ENCODE measurements at places on chromosomes 4 and X.
A peak's percentile ranks its signal among the peaks of the same experiment; 100 is the strongest.

GRCh38 chr4:111961809-111962208 is 183.4 kb upstream of the FAM241A start:
- DNase-seq, result no peak

GRCh38 chrX:39242187-39242586 is 440.9 kb downstream of the MID1IP1 start:
- peak; percentile 5 for DNase-seq

GRCh38 chr4:118931786-118932185 is 43.1 kb downstream of the SYNPO2 start:
- DNase-seq, result no peak

GRCh38 chrX:78624962-78625909 is 33.9 kb downstream of the RTL3 start:
- DNase-seq, result no peak

GRCh38 chrX:136858007-136858756 is 22.3 kb downstream of the RBMX start:
- DNase-seq, result no peak

- peak; percentile 43 for DNase-seq
These were observed 628 bp downstream of the MXD4 start for GRCh38 chr4:2261110-2261852.

- no peak for DNase-seq
These were observed 1709.0 kb downstream of the PCDH7 start for GRCh38 chr4:32429151-32429550.

- DNase-seq, result no peak
These were observed 133.6 kb upstream of the GIMD1 start for GRCh38 chr4:106502106-106502699.

DNA sequence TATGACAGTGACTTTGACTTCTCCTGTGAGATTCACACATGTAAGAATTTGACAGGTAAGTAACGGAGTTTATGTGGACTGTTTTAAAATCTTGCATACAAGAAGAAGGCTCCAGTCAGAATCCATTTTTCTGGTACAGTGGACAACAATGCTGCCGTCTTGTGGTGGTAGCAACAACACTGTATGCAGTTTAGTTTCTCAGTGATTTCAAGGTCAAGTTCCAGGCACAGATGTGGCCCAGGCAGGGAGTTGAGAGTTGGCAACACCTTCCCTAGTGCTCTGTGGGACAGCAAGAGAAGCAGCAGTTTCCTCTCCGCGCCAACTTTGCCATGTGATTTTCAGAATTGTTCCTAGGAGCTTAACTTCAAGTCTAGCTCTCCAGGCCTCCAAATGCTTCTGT is 56.0 kb upstream of the STPG2 start:
- no peak for DNase-seq

DNA sequence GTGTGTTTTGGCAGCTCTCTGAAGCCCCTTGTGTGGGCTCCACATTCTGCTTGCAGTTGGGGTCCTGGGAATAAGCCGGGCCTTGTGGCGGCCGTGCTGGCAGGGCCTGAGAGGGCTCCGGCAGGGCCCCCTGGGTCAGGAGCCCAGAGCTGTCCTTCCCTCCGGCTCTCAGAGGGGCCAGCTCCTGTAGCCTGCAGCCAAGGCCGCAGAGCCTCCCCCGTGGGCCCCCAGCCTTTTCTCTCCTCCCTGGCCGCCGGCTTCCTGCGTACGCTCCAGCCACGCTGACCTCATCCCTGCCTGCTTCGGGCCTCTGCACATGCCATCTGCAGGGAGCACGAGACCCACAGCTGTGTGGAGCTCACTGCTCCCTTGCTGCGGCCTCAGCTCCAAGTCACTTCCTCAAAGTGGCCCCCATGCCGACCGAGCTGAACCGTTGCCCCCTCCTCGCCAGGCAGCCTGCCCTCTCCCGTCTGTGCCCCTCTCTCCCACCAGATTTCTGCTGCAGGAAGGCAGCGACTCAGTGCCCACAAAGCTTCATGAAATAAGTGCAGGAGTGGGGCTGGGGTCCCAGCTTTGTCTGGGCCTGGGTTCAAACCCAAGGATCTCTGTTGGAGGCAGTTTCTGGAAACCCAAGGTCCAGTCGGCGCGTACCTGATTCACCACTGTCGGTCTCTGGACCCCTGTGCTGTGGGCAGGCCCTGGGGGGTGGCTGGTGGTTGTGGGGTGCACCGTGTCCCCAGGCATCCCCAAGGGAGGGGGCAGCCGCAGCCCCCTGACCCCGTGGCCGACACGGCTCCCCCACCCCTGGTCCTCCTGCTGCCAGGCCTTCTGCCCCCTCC is 57.1 kb upstream of the NKX1-1 start:
- DNase-seq, result no peak

GRCh38 chr4:167854881-167855280 is 237.5 kb upstream of the ANXA10 start:
- DNase-seq, result no peak

DNA sequence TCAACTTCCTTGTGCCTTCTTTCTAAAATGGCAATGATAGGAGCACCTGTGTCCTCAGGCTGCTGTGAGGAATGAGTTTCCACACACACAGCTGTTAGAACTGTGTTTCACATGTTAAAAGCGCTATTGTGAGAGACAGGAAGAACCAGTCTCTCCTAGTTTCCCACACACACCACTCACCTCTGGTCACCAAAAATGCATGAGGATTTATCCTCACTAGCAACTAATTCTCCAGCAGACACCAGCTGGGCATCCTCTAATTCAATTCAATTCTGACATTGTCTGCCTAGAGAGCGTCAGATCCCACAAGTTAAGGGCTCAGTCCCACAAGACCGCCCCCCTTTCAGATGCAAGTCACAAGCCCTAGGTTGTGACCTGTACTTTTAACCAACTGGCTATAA is 29.0 kb upstream of the SLC2A9 start:
- DNase-seq, result no peak

DNA sequence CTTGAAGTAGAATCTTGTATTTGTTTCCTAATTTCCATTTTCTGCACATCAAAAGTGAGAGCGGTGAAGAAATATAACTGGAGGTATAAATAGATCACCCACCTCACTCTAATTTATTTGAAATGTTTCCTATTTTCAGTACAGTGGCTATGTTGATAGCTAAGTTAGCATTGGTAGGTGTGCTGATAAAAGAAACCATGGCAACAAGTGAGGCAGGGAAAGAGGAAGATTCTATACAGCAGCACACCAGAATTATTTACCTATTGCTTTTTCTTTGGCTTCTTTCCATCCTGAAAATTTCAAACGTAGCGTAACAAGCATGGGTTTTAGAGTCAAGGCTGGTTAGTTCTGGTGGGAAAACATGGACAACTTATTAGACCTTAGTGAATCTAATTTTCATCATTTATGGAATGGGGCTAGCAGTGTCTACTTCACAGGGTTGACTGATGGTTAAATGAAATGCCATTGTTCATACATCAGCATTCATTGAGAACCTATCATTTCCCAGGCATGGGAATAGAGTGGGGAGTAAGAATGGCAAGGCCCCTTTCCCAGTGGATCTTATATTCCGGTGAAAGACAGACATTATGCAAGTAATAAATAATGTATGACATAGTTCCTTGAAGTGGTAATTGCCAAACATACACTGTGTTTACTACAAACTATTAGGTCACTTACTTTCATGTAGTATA is 30.6 kb upstream of the CTSO start:
- no peak for DNase-seq

DNA sequence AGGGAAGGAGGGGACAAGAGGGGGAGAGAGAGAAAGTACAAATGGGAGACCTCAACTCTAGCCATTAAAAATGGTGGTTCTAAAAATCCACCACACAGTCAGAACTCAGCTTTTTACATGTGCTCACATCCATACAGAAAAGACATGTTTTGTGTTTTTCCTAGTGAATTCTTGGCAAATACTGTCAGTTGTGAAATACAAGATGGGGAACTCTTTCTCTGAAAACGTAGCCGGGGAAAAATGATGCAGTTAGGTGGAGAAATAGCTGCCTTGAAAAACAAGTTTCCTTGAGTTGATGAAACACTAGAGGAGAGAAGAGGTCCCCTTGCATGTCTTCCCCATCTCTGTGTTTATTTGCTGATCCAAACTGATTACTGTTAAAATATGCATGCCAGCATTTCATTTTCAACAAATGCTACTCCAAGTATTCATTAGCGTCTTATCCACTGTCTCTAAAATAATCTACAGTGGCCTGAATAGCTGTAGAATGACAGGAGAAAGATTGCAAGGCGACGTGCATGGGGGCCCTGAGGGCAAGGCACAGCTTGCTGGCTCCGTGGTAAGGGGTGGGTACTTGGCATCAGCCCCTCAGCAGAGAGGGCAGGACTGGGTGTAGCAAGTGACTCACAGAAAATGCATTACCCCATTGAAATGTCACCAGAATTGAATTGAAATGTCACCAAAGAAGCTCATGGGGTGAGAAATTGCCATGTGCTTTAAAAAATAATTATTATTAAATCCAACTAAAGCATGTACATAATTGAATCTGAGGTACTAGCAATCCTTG is 48.1 kb upstream of the TBL1X start:
- DNase-seq, result no peak

DNA sequence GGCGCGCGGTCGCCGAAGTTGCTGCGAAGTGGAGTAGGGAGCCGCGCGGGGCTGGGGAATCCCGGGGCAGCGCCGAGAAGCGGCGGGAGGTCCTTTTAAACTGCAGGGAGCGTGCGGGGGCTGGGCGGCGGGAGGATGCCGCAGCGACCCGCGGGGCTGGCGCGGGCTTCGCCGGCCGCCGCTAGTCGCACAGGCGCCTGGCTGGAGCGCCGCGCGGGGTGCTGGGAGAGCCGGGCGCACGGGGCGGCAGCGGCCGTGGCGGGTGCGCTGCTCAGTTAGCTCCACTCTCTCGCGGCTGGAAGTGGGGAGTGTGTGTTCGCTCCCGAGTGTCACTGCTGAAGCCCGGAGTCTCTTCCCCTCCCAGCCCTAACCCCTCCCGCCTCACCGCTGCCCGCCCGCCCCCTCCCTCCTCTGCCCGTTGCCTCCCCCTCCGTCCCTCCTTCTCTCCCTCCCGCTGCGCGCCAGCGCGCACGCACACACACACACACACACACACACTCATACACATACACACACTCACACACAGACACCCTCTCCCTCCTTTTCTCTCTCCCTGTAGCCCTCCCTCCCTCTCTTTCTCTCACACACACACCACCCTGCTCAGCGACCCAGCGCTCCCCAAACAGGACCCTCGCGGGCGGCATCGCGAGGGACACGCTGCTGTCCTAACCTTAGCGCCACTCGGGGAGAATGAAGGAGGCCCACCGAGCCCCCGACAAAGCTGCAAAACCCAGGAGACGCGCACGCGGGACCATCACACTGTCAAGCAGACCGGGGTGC is at the start of gene NDNF:
Gene NDNF, minus strand, starts transcription at position 312 of the 780 bp plus-strand sequence. CDS start 26,698 bp downstream, outside the sequence.
- no peak for DNase-seq

DNA sequence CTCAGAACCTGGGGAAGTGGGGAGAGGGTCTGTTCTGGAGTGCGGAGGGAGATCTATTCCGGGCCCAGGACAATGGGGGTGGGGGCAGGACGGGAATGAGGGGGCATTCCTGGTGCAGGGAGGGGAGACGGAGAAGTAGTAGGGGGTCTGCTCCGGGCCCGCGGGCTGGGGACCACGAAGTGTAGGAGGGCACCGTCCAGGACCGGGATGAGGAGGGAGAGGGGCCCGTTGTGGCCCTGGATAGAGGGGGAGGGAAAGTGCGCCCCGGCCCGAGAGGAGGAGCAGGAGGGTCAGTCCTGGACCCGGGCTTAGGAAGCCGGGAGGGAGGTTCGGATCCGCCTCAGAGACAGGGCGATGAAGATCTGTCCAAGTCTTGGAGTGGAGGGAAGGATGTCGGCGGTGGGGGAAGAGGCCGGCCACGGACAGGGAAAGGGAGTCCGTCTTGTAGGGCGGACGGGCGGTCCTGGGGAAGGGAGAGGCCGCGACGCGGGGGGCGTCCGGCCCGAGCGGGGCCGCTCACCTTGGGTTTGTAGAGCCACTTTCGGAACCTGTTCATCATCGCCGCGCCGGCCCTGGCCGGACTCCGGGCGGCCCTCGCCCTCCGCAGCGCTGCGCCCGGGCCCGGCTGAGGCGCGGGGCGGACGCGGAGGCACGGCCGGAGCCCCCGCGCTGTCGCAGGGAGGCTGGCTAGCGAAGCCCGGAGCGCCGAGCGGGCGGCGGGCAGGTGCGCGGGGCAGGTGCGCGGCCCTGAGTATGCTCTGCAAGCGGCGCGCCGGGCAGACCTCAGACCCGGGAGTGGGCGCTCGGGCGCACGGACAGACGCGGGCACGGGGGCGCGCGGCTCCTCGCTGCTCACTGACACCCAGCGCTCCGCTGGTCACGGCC is at the start of gene ZFYVE28:
Gene ZFYVE28, minus strand, starts transcription at position 881 of the 885 bp plus-strand sequence. Its CDS starts 322 bp downstream, at position 559.
- DNase-seq, result peak; percentile 72

- DNase-seq, result no peak
These were observed 640.0 kb upstream of the BOD1L1 start for GRCh38 chr4:14267373-14268060.

DNA sequence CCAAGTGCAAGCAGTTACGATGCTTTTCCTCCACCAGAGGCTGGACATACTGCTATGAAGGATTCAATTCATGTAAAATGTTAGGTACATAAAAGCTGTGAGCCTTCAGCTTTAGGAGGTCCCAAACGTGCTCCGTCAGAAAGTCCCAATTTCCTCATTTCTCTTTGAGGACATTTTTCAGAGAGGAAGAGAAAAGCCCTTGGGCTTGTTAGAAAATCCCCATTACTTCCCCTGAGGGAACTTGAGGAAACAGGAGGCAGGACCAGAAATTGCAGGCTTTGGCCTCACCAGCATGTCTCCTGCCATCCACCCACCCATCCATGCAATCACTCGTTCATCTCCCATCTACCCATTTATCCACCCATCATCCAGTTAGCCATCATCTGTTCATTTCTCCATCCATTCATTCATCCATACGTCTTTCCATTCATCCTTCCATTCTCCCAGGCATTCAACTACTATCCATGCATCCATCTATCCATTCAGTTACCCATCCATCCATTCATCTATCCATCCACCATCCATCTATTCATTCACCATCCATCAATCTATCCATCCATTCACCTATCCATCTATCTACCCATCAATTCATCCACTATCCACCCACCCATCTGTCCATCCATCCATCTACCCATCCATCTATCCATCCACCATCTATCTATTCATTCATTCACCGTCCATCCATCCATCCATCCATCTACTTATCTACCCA is 223.5 kb downstream of the AFAP1 start:
- no peak for DNase-seq

GRCh38 chr4:76987153-76987591 is 37.6 kb downstream of the SEPTIN11 start:
- no peak for DNase-seq

- no peak for DNase-seq
These were observed 1.4 kb downstream of the VEGFD start for GRCh38 chrX:15382813-15383212.

GRCh38 chrX:29867971-29868370 is 347.4 kb upstream of the MAGEB2 start:
- DNase-seq, result no peak

- no peak for DNase-seq
These were observed 323.3 kb downstream of the STK32B start for GRCh38 chr4:5374592-5374991.

Measured in memory B cell (primary cell).